ENCODE measurements at places on chromosomes 16 and 17. TPM values are rescaled to one million over a fixed set of nuclear protein-coding genes. Genes with fewer than 3 reads are reported as not detected.

CFAP52 gene
- total RNA-seq = not detected

ACSM3 gene
- 1.8 TPM for total RNA-seq

GRCh38 chr17:79942011-79942405 is 93.7 kb downstream of the TBC1D16 start:
- no peak for DNase-seq

DNA sequence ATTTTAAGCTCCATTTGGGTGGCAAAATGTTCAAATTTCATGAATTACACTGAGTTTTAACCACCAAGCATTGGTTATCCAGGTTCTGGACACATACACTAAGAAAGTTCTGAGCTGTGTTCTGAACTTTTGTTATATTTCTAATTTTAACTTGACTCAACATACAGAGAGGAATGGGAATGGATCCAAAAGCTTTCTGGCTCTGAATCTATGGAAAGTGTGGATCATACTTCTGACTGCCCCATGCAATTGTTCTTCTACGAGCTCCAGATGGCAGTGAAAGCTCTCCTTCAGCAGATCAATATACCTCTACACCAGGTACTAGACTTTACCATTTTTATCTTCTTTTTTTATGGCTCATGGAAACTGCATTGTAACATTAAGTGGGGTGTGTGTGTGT is 113.0 kb upstream of the NOG start:
- DNase-seq = no peak

DNA sequence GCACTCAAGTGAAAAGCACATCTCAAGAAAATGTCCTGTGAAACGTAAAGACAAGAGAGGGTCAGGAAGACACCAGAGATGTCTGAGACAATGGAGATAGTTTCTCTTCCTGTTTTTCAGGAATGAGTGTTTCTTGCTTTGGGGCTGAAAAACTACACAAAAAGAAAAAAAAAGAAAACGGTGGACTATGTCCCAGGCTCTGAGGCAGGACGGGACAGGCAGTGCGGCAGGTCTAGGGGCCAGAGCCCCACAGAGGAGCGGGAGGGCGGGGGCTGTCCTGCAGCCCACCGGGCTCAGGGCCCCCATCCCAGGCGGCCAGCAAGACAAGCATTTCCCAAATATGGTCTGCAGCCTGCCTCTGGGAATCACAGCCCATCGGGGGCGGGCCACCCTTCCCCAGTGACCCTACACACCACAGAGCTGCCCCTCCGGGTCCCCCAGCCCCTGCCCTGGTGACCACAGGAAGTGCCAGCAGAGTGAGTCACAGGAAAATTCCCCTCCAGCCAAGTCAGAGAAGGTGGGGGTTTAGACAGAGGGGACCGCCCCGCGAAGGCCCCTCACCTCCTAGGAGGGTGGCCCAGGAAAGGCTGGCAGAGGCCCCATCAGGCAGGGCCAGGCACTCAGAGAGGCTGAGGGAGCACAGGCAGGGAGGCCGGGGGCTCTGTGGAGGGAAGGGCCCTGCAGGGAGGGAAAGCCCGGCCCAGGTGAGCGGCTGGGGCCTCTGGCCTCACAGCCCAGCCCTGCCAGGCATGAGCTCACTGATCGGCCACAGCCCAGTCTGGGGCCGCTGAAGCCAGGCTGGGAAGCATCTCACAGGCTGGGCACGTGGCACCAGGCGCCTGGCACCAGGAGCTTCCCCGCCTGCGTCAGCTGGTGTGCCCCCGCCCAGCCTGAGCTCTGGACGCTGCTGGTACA is 6.3 kb downstream of the BCAR1 start:
- peak; percentile 91 for DNase-seq
